Activated naive CD8-positive, alpha-beta T cell treated with anti-CD3 and anti-CD28 coated beads for 36 hours (primary cell): ENCODE measurements at places on chromosomes 6 and 20.

- peak overlapping the region; percentile 96 for H3K27ac ChIP-seq
- peaks cover 50% of the 10 kb centered on the region for H3K36me3 ChIP-seq
- peaks cover 95% of the 10 kb centered on the region for H3K4me1 ChIP-seq
- H3K27me3 ChIP-seq: no peaks in the 10 kb centered on the region
- no peak for DNase-seq
Measured at GRCh38 chr6:142854589-142855488, 90.1 kb downstream of the HIVEP2 start.

GRCh38 chr6:32857156-32857891 is 3.3 kb downstream of the PSMB9 start:
- H3K27me3 ChIP-seq: no peaks in the 10 kb centered on the region
- no peak for DNase-seq
- H3K27ac ChIP-seq: peak overlapping the region; percentile 82
- peak overlapping the region; percentile 99 for H3K4me3 ChIP-seq

DNA sequence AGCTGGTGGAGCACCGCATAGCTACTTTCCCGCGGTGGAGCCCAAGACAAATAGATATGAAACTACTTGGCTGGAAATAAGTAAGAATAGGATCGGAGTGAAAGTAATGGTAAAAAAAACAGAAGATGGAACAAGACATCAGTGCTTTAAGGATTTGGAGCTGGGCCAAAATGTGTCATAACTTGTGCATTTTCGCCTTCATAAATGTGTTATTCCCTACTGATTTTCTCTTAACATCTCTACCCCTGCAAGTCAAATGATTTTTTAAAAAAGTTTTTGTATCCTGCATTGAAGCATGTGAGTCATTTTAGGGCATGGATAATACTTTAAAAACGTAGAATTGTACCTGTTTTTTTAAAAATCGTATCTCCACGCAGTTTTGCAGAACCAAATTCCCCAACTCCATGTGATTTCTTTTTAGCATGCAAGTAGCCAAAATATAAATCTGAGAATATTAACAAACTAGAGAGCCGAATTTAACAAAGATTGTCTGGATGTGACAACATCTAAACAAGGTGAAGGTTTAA is 882 bp upstream of the FAM184A start:
- no peak for DNase-seq
- H3K27ac ChIP-seq: peak overlapping the region; percentile 82
- peaks cover 8% of the 10 kb centered on the region for H3K36me3 ChIP-seq
- peak overlapping the region; percentile 87 for H3K4me3 ChIP-seq

- no peak for DNase-seq
- H3K4me3 ChIP-seq: no peak overlapping the region
- H3K27ac ChIP-seq: no peak overlapping the region
- no peaks in the 10 kb centered on the region for H3K27me3 ChIP-seq
Measured at GRCh38 chr6:157089851-157090250, 233.5 kb downstream of the TMEM242 start.

DNA sequence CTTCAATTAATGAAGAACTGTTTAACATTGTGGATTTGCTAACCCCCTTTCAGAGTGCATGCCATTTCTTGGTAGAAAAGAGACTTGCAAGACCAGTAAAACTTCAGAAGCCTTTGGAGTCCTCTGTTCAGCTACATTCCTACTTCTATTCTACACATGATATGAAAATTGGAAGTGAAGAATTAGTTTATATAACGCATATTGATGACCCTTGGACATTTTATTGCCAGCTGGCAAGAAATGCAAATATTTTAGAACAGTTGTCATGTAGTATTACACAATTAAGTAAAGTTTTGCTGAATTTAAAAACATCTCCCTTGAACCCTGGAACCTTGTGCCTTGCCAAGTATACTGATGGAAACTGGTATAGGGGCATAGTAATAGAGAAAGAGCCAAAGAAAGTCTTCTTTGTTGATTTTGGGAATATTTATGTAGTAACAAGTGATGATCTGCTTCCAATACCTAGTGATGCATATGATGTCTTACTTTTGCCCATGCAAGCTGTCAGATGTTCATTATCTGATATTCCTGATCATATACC is 3.3 kb downstream of the TDRD6 start:
- H3K27ac ChIP-seq: no peak overlapping the region
- no peaks in the 10 kb centered on the region for H3K36me3 ChIP-seq
- peaks cover 14% of the 10 kb centered on the region for H3K27me3 ChIP-seq
- H3K4me1 ChIP-seq: no peaks in the 10 kb centered on the region

DNA sequence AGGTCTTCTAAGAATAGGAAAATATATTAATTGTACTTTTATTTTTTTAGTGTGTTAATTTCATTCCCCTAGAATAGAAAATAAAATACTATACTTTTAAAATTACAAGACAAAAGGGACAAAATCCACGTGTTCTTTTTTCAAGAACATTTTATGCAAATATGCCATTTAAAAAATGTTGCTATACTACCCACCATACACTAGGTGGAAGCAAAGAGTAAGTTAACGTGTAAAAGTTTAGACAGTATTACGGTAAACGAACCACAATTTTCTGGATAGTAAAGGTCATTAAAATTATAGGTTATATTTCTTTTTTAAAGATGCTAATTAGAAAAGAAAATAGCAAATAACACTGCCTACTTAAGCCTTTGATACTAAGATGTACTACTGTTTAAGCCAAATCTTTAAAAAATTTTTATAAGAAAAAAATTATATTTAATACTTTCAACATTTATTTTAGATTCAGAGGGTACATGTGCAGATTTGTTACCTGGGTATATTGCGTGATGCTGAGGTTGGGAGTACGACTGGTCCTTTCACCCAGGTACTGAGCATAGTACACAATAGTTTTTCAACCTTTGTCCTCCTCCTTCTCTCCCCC is 287.6 kb downstream of the PHF3 start:
- H3K27ac ChIP-seq: no peak overlapping the region
- peaks cover 9% of the 10 kb centered on the region for H3K27me3 ChIP-seq
- DNase-seq: no peak
- no peaks in the 10 kb centered on the region for H3K36me3 ChIP-seq

- no peaks in the 10 kb centered on the region for H3K4me1 ChIP-seq
- DNase-seq: no peak
- H3K27ac ChIP-seq: no peak overlapping the region
- no peaks in the 10 kb centered on the region for H3K36me3 ChIP-seq
- H3K4me3 ChIP-seq: no peak overlapping the region
- peaks cover 27% of the 10 kb centered on the region for H3K27me3 ChIP-seq
Measured at GRCh38 chr6:38792356-38792755, 77.2 kb downstream of the DNAH8 start.

GRCh38 chr6:109348226-109348625 is 34.0 kb downstream of the CD164 start:
- H3K27me3 ChIP-seq: no peaks in the 10 kb centered on the region
- peaks cover 13% of the 10 kb centered on the region for H3K36me3 ChIP-seq
- H3K4me1 ChIP-seq: peaks cover 4% of the 10 kb centered on the region
- H3K27ac ChIP-seq: no peak overlapping the region

- H3K27me3 ChIP-seq: peaks cover 3% of the 10 kb centered on the region
- no peaks in the 10 kb centered on the region for H3K36me3 ChIP-seq
- H3K4me3 ChIP-seq: no peak overlapping the region
- DNase-seq: no peak
- H3K4me1 ChIP-seq: no peaks in the 10 kb centered on the region
- H3K27ac ChIP-seq: no peak overlapping the region
Measured at GRCh38 chr6:145532361-145532760, 203.0 kb downstream of the EPM2A start.

DNA sequence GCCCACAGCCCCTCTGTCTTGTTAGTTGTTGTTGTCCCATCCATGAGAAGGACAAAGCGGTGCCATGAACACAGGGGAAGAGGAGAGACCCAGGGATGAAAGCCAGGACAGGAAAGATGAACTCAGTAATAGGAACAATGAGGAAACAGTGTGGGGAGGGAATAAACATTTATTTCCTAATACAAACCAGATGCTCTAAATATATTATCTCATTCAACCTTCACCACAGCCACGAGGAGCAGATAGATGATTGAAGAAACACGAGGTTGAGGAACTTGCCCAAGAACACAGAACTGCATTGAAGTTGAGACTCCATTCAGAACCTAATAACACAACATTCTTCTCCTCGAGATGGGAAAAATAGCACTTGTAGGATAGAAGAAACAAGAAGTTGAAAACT is 53.0 kb upstream of the AIG1 start:
- H3K4me1 ChIP-seq: no peaks in the 10 kb centered on the region
- no peak overlapping the region for H3K27ac ChIP-seq
- no peaks in the 10 kb centered on the region for H3K27me3 ChIP-seq
- H3K4me3 ChIP-seq: no peak overlapping the region
- no peak for DNase-seq

DNA sequence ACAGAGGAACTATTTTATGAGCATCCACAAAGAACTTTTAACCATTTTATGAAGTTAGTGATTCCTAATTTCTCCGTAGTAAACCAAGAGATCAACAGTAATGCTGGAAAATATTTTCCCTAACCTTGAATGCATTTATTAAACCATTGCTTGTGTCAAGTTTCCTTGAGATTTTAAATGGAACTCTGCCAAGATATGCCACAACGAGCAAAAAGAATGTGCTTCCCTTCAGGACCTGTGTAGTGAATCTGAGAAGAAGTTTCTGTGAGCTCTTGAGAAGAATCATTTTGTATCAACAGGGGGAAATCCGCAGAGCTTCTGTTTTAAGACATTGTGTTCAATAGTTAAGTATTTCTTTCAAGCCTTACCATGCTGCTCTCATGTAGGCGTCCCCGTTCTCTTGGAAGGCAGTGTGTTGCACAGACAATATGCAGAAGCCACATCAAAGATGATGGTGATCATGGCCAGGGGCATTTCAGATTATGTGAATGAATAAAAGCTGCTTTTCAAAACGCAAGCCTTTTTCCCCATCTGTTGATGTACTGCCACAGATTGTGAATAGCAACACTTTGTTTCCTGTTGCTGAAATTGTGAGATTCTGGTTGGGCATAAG is 439.8 kb downstream of the BMP2 start:
- no peak for DNase-seq
- H3K4me1 ChIP-seq: no peaks in the 10 kb centered on the region
- H3K27me3 ChIP-seq: no peaks in the 10 kb centered on the region
- H3K27ac ChIP-seq: no peak overlapping the region
- H3K36me3 ChIP-seq: no peaks in the 10 kb centered on the region

- peaks cover 63% of the 10 kb centered on the region for H3K27me3 ChIP-seq
- H3K4me1 ChIP-seq: peaks cover 25% of the 10 kb centered on the region
- H3K27ac ChIP-seq: no peak overlapping the region
- no peaks in the 10 kb centered on the region for H3K36me3 ChIP-seq
- peak overlapping the region; percentile 67 for H3K4me3 ChIP-seq
- no peak for DNase-seq
Measured at GRCh38 chr6:49551866-49552129, 1.3 kb downstream of the C6orf141 start.

DNA sequence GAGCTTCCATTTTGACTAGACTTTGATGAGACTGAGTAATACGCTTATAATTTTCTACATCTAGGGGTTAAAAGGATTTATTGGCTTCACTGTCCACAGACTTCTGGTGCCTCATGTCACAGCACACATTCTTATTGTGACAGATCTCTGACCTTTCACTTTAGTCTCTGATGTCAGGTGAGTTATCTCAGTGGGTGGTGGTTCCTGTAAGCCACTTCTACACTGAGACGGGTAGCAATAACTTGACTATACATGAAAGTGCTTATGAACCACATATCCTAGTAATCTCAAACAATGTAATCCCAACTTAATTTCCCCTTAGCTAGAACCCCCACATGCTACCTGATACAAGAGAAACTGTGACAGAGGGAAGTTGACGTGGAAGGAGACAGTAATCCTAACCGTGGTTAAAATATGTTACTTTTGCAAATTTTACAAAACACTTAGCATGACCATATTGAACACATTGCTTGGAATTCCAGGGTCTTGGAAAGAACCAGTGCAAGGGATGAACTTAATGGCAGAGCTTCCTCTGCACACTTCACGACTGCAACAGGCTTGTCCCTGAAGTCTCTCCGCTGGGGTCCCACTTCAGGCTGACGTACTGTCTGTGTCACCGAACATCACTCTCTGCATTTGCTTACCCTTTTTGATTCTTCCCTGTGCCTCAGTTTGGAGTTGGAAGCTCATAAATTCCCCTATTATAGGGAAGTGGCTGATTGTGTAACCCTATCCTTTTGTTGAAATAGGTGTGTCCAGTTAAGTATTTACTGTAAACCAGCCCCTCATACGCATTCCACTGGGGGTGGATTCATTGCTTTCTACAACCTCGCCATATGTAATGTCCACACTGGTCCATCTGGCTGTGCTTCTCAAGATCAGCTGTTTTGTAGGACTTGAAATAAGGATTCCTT is 6.4 kb upstream of the TRIM40 start:
- no peaks in the 10 kb centered on the region for H3K36me3 ChIP-seq
- no peak for DNase-seq
- peaks cover 78% of the 10 kb centered on the region for H3K27me3 ChIP-seq
- H3K4me3 ChIP-seq: no peak overlapping the region
- no peak overlapping the region for H3K27ac ChIP-seq

- DNase-seq: no peak
- no peak overlapping the region for H3K27ac ChIP-seq
- no peaks in the 10 kb centered on the region for H3K4me1 ChIP-seq
- H3K27me3 ChIP-seq: peaks cover 17% of the 10 kb centered on the region
- H3K4me3 ChIP-seq: no peak overlapping the region
- H3K36me3 ChIP-seq: no peaks in the 10 kb centered on the region
Measured at GRCh38 chr20:38205001-38205400, 39.9 kb upstream of the TGM2 start.

- H3K36me3 ChIP-seq: peaks cover 21% of the 10 kb centered on the region
- peak overlapping the region; percentile 94 for H3K27ac ChIP-seq
- no peaks in the 10 kb centered on the region for H3K27me3 ChIP-seq
- H3K4me3 ChIP-seq: peak overlapping the region; percentile 93
- peak; percentile 72 for DNase-seq
Measured at GRCh38 chr6:109454496-109455436, 806 bp downstream of the MICAL1 start.

DNA sequence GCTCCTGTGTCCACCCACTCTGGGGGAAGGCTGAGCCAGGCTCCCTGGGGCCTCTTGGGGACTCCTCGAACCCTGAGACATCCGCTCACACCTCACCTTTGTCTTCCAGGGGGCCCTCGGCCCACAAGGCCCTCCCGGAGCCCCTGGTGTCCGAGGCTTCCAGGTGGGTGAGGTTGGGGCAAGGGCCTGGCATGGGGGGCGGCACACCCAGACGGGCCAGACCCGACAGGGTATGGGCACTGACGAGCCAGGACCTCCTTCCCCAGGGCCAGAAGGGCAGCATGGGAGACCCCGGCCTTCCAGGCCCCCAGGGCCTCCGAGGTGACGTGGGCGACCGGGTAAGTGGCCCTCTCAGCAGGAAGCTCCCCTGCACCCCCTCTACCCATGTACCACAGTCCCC is 13.4 kb downstream of the COL9A3 start:
- H3K4me3 ChIP-seq: no peak overlapping the region
- H3K4me1 ChIP-seq: peaks cover 7% of the 10 kb centered on the region
- H3K27me3 ChIP-seq: peaks cover under 1% of the 10 kb centered on the region
- H3K27ac ChIP-seq: no peak overlapping the region

GRCh38 chr6:82072751-82073150 is 174.8 kb downstream of the IBTK start:
- H3K27me3 ChIP-seq: no peaks in the 10 kb centered on the region
- H3K4me3 ChIP-seq: no peak overlapping the region
